ENCODE measurements at places on chromosomes 2 and 18.

- DNase-seq = no peak
Measured at GRCh38 chr18:58095655-58096054, 51.6 kb downstream of the NEDD4L start.

DNA sequence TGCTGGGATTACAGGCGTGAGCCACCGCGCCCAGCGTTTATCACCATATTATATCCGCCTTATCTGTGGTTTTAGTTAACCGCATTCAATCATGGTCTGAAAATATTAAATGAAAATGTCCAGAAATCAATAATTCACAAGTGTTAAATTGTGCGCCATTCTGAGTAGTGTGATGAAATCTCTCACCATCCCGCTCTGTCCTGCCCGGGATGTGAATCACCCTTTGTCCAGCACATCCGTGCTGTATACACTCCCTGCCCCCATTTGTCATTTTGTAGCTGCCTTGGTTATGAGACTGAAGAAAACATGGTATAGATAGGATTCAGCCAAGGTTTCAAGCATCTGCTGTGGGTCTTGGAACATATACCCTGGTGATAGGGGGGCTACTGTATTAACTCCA is 70.7 kb downstream of the TIMM21 start:
- DNase-seq = no peak

GRCh38 chr2:54969940-54970338 is 80.3 kb downstream of the RTN4 start:
- DNase-seq = no peak

DNA sequence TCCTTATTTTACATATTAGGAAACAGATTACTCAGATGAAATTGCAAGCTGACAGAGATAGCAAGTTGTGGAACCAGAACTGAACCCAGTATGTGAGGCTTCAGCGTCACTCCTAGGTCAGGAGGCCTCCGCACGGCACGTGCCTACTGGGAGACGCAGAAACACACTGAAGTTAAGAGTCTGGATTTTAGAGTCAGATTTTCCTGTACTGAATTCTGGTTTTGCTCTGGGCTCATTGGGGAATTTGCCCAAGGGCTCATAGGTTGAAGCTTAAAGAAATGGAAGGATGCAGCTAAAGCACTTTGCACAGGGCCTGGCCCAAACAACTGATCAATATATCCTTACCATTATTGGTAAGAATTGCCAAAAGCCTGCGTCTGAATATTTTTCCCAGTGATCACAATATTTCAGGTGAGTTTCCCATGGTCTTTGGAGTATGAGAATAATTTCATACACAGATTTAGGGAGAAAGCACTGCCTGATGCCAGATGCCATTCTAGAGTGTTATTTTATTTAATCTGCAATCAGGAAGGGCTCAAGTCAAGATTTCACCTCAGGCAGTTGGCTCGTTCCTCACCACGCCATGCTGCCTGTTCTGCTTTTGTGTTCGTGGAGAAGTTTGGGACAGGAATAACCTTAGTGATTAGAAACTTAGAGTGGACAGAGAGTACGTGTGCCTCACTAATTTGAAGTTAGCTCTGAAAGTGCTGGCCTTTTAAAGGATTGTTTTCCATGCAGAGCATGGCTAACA is 331.9 kb downstream of the MYCN start:
- no peak for DNase-seq

- DNase-seq = no peak
Measured at GRCh38 chr2:57543211-57543610, 503.4 kb upstream of the VRK2 start.

Data from stimulated activated CD8-positive, alpha-beta memory T cell treated with anti-CD3 and anti-CD28 coated beads, Interleukin-4, amount 100 ng/mL, for 48 hours (primary cell).